ENCODE measurements at places on chromosomes 7 and 10.

GRCh38 chr7:11410656-11411644 lies 421.0 kb downstream of the THSD7A start:
- no peak for DNase-seq

DNA sequence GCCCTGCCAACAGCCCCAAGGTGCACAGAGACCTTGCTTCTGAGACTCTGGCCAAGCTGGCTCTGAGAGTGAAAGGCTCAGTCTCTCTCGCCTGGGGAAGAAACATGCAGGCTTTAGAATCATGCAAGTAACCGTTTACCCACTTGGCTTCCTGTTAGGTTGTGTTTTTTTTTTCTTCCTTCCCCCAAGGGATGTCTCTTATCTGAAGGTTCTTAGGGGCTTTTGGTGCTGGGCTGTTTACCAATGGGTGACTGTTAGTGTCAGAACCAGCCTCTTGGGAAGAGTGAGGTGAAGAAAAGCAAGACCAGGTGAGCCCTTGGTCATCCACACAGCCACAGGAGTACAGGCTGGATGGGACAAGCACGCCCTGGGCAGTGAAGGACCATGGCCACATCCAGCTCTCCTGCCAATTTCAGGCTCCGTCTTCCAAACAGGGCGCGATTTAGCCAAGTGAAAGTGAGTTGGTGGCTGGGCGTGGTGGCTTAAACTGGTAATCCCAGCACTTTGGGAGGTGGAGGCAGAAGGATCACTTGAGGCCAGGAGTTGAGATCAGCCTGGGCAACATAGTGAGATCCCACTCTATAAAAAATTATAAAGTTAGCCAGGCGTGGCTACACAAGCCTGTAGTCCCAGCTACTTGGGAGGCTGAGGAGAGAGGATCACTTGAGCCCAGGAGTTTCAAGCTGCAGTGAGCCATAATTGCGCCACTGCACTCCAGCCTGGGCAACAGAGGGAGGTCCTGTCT lies 76.3 kb upstream of the CUX1 start:
- DNase-seq, result no peak

- no peak for DNase-seq
These were observed 120.2 kb downstream of the MAD1L1 start for GRCh38 chr7:2112261-2113198.

- DNase-seq, result no peak
These were observed 3.6 kb downstream of the CCDC71L start for GRCh38 chr7:106657085-106657991.

DNA sequence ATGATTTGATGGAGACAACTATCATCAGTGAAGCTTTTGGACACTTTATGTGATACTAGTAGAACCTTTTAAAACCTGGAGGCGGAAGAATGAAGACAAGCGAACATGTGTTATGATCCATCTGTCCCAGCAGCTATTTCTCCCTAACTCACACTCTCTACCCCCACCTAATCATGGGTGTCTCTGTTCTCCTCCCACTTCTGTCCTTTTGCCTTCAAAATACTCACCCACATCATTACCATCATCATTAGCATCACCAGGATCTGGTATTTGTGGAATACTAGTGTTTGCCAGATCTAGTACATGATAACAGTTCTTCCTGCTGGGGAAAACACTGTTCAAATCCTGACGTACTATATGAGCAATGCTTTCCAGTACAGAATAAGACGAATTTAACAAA lies 287.7 kb downstream of the DOCK4 start:
- DNase-seq, result no peak

DNA sequence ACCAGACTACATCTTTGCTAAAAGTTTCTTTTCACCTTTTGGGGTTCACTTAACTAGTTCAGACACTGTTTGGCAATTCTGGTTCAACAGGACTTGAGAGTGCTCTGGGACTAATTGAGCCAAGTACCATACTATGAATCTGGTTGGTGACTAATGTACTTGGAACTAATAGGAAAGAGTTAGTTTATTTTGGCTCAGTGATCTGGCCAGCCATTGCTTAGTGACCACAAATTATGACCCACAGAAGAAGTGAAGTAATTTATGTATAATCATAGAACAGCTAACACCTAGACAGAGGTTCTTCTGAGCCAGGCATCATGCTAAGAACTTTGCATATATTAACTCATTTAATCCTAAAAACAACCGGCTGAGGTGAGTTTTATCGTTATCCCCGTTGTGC lies 126.5 kb upstream of the JCAD start:
- no peak for DNase-seq

GRCh38 chr7:73810998-73811360 lies 19.8 kb upstream of the CLDN4 start:
- DNase-seq, result no peak

GRCh38 chr7:18655506-18655905 lies 160.0 kb downstream of the HDAC9 start:
- no peak for DNase-seq

DNA sequence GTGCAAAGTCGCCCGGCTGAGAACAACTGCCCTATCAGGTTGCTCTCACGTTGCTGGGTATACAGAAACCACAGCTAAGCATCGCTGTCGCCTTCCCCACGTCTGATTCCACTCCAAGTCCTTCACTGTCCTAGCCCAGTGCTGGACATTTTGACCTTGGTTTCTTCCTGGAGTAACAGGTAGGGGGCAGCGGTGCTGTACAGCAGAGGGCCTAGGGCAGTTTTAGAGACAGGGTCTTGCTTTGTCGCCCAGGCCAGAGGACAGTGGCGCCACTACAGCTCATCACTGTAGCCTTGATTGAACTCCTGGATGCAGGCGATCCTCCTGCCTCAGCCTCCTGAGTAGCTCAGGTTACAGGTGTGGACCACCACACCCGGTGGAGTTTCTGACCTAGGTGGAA lies 2.6 kb downstream of the CLDN15 start:
- DNase-seq, result no peak

GRCh38 chr10:84292502-84292901 lies 35.9 kb upstream of the CCSER2 start:
- DNase-seq, result no peak

GRCh38 chr10:34758447-34758996 lies 56.6 kb downstream of the PARD3 start:
- no peak for DNase-seq

DNA sequence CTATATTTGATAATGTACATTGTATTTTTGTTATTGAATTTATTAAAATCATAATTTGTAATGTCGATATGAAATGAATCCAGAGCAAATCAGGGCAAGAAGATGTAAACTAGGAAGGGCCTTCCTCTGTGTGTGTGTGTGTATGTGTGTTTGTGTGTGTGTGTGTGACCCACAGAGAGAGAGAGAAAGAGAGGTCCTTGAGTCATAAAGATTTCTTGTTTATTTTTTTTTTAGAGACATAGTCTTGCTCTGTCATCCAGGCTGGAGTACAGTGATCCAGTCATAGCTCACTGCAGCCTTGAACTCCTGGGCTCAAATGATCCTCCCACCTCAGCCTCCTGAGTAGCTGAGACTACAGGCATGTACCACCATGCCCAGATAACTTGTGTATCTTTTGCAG lies 50.7 kb downstream of the INPP5F start:
- DNase-seq, result no peak

GRCh38 chr10:89793649-89794254 lies 92.4 kb downstream of the KIF20B start:
- no peak for DNase-seq
